Hematopoietic multipotent progenitor cell (in vitro differentiated cells): ENCODE measurements at places on chromosomes 2 and 18. TPM values are rescaled to one million over a fixed set of nuclear protein-coding genes. Genes with fewer than 3 reads are reported as not detected.

FBXO48 gene
- total RNA-seq, result 0.27 TPM

IFIH1 gene
- 59.8 TPM for total RNA-seq

REG3G gene
- not detected for total RNA-seq

CNRIP1 gene
- 40.7 TPM for total RNA-seq

HTR2B gene
- not detected for total RNA-seq

CCDC102B gene
- 3.2 TPM for total RNA-seq

SH2D6 gene
- not detected for total RNA-seq

PTH2R gene
- 1.1 TPM for total RNA-seq
